ENCODE measurements at places on chromosomes 11 and 22.

- H3K27me3 ChIP-seq, result no peaks in the 10 kb centered on the region
- H3K36me3 ChIP-seq, result no peaks in the 10 kb centered on the region
- H3K4me1 ChIP-seq, result no peaks in the 10 kb centered on the region
- H3K27ac ChIP-seq, result no peak overlapping the region
Measured at GRCh38 chr11:14299921-14300320, 59.1 kb downstream of the RRAS2 start.

GRCh38 chr11:46105926-46106325, 15.3 kb downstream of the PHF21A start:
- H3K36me3 ChIP-seq, result no peaks in the 10 kb centered on the region
- peaks cover 1% of the 10 kb centered on the region for H3K4me1 ChIP-seq
- H3K27ac ChIP-seq, result no peak overlapping the region
- no peak overlapping the region for H3K4me3 ChIP-seq
- DNase-seq, result no peak

DNA sequence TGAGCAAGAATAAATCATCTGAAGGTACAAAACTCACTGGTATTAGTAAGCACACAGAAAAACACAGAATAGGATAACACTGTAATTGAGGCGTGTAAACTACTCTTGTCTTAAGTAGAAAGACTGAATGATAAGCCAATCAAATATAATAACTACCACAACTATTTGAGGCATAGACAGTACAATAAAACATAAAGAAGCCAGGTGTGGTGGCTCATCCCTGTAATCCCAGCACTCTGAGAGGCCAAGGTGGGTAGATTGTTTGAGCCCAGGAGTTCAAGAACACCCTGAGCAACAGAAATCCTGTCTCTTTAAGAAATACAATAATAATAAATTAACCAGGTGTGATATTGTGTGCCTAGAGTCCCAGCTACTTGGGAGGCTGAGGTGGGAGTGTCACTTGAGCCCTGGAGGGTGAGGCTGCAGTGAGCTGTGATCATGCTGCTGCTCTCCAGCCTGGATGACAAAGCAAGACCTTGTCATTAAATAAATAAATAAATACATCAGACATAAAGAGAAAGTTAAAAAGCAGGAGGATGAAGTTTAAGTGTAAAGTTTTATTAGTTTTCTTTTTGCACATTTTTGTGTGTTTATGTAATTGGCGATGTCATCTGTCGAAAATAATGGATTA, 390.6 kb downstream of the DYNC2H1 start:
- H3K27me3 ChIP-seq, result no peaks in the 10 kb centered on the region
- DNase-seq, result no peak
- H3K4me3 ChIP-seq, result no peak overlapping the region
- no peak overlapping the region for H3K27ac ChIP-seq
- no peaks in the 10 kb centered on the region for H3K36me3 ChIP-seq

DNA sequence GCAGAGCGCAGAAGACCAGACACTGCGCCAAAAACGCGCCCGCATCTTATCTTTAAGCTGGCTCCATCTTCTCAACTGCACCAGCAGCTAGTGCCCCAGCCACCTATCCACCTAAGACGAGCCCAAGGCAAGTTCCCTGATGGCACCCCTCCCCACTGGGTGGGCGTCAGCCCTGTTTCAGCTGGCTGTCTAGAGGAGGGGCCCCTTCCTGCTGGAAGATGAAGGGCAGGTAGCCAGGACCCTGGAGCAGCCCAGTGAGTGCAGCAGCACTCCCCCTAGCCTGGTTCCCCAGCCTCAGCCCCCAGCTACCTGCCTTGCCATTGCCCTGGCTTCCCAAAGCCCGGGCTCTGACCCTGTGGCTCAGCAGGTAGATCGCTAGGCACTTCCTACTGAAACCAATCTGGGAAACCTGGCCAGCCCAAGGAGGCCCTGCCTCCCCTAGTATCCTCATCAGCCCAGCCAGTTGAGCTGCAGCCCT, 28.3 kb downstream of the ARVCF start:
- H3K4me3 ChIP-seq, result no peak overlapping the region
- peaks cover 8% of the 10 kb centered on the region for H3K4me1 ChIP-seq
- H3K36me3 ChIP-seq, result no peaks in the 10 kb centered on the region
- DNase-seq, result no peak
- no peak overlapping the region for H3K27ac ChIP-seq

DNA sequence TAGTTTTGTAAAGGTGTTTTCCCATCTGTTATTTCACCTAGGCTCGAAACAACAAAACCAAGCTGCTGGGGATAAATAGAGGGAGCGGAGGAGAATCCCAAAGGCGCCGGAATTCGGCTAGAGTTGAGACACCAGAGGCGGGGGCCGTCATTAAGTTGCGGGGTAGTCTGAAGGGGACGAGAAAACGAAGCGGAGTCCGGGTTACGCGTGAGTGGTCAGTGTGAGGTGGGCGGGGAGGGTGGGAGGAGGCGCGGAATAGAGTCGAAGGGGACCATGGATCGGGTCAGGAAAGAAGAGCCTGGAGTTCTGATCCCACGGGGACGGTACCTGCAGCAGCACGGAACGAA, 361 bp downstream of the SRPRA start:
- peaks cover 41% of the 10 kb centered on the region for H3K36me3 ChIP-seq
- H3K27ac ChIP-seq, result peak overlapping the region; percentile 85
- peaks cover 19% of the 10 kb centered on the region for H3K4me1 ChIP-seq
- DNase-seq, result no peak
- peak overlapping the region; percentile 79 for H3K4me3 ChIP-seq
- no peaks in the 10 kb centered on the region for H3K27me3 ChIP-seq

DNA sequence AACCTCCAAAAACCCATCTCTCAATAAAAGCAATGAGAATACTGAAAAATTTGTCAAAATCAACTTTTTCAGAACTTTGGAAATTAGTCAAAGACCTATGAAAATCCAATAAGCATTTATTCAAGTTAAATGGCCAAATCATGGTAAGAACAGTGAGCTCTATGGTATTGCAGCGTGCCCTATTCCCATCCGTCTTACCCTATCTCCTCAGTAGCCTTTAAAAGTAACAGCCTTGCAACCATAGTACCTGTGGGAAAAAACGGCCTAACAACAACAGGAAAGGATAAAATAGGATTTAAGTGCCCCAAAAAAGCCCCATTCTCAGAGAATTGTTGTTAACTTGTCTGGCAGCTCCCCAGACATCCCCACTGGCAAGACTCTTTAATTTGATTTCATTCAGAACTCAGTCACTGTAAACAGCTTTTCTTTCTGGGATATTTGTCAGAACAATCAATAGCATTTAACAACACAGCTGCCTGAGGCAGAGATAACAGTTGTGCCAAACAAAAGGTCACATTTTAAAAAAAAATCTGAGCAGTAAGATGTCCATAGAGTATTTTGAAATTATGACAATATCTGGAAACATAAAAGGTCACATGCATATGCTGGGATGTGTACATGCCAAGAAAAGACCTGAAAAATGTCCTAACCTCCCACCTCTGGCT, 18.8 kb upstream of the MS4A8 start:
- H3K27me3 ChIP-seq, result no peaks in the 10 kb centered on the region
- H3K36me3 ChIP-seq, result no peaks in the 10 kb centered on the region
- DNase-seq, result no peak
- no peak overlapping the region for H3K27ac ChIP-seq

GRCh38 chr11:122439866-122440810, 215.4 kb upstream of the UBASH3B start:
- peaks cover 10% of the 10 kb centered on the region for H3K27me3 ChIP-seq
- H3K27ac ChIP-seq, result no peak overlapping the region

GRCh38 chr11:125883375-125883774, 4.1 kb upstream of the HYLS1 start:
- no peaks in the 10 kb centered on the region for H3K36me3 ChIP-seq
- no peak overlapping the region for H3K27ac ChIP-seq
- no peak overlapping the region for H3K4me3 ChIP-seq
- no peaks in the 10 kb centered on the region for H3K27me3 ChIP-seq
- DNase-seq, result no peak

DNA sequence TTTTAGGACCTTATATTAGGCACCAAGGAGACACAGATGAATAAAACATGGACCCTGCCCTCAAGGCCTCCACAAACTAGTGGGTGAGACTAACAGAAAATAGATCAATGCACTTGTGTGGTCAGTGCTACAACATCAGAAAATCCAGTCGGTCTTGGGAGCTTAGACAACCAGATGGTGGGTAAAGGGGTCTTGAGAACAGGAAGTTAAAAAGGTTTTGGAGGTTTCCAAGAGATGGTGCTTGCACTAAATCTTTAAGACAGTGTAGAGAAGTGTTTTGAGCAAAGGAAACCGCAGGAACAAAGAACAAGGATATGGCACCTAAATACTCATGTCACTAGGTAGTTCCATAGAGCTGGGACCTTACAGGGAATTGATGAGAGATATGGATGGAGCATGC, 56.2 kb downstream of the GALNT18 start:
- DNase-seq, result no peak
- H3K36me3 ChIP-seq, result no peaks in the 10 kb centered on the region
- no peaks in the 10 kb centered on the region for H3K27me3 ChIP-seq

GRCh38 chr22:32858121-32858703, 56.7 kb downstream of the TIMP3 start:
- peaks cover 4% of the 10 kb centered on the region for H3K27me3 ChIP-seq
- no peak overlapping the region for H3K4me3 ChIP-seq
- H3K27ac ChIP-seq, result no peak overlapping the region

DNA sequence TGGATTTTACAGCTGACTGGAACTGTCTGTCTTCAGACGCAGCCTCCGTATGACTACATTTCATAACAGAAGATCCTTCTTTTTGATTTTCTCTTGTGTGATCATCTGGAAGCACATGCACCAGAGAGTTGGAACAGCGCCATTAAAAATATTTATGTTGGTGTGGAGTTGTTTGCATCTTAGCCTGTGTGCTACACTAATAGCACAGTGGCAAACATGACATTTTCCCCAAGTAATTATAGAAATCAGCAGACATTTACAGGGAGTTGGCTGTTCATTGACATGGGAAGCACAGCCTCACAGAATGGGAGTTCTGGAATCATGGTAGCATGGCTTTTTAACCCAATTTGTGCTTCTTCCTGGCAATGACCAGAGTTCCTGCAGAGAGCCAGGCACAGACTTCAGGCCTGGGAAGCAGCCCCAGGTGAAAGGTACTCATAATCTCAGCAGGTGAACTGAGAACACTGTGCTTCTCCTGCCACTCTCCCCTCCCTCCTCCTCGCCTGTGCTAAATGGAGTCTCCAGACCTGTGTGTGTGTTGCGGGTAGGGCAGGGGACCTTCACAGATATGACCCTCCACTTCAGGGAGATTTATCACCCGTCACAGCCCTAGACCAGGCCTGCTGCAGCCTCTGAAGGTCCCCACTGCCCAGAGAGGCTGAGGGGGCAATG, 82.8 kb upstream of the PLET1 start:
- no peaks in the 10 kb centered on the region for H3K27me3 ChIP-seq
- no peaks in the 10 kb centered on the region for H3K4me1 ChIP-seq
- H3K27ac ChIP-seq, result no peak overlapping the region
- no peaks in the 10 kb centered on the region for H3K36me3 ChIP-seq
- DNase-seq, result no peak
